ENCODE measurements at places on chromosomes 5 and 9.

DNA sequence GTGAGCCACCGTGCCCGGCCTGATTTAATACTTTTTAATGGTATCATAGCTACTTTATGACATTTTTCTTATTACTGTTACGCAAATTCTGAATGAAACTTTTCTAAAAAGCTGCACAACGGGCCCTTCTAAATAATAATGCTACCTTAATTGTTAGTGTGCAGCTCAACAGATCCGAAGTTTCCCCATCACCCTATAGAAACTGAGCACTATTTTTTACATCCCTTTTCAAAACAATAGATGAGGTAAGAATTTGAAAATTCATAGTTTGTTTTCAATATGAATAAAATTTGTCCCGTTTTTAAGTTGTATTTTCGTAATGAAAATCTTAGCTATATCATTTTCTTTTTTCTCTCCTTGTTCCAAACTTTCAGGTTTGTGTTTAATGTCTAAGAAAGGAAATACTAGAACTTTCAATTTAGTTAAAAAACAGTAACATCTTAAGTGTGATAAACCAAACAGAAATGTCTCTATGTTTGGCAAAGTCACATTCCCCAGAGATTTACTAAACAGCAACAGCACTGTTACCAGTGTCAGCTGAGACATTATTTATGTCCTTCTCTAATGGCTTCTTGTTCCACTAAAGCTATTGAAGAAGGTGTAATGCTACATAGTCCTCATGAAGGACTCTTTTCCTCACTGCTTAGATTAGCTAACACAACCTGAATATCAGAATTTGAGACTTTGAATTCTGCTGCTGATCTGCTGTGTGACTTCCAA, 22.9 kb downstream of the KIF2A start:
- no peak for DNase-seq

DNA sequence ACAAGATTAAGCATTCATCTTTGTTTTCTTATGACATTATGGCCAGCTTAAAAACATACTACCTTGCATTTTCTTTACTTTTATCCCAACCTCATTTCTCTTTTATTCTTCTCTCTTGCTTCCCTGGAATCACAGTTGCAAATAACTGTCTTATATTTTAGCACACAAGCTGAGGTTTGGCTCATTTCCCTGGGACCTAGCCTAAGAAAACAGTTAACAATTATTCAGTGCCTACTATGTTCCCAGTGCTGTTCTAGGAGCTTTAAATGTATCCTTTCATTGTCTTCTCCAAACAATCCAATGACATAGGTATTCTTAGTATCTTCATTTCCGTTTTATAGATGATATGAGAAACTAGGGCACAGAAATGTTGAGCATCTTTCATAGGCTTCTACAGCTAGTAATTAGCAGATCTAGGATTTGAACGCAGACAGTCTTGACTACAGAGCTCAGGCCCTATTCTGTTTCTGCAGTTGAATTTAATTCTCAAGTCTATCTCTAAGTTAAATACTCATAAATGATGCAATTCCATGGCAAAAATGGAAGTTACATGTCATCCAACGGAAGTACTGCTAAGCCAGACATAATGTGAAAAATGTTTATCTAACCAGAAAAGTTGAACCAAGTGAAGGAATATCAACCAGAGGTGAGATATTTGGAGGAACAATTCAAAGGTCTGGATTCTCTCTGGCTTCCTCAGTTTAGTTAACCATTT, 52.3 kb upstream of the MTAP start:
- no peak for DNase-seq

DNA sequence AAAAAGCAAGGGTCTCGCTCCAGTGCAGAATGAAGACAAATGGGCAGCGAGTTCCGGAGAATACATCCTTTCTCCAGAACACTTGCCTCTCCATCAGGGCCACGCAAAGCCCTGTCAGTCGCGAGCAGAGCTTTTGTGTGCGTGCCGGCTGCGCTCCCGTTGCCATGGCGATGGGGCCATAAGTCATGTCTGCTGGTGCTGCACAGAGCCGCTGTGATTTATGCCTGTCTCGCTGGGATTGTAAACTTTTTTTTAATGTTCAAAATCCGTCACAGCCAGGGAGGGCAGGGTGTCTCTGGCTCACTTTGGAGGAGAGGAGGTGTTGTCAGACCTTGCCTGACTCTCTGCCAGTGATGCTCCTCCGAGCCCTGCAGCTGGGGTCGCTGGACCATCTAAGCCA, 272.7 kb downstream of the TRIM32 start:
- DNase-seq: no peak

DNA sequence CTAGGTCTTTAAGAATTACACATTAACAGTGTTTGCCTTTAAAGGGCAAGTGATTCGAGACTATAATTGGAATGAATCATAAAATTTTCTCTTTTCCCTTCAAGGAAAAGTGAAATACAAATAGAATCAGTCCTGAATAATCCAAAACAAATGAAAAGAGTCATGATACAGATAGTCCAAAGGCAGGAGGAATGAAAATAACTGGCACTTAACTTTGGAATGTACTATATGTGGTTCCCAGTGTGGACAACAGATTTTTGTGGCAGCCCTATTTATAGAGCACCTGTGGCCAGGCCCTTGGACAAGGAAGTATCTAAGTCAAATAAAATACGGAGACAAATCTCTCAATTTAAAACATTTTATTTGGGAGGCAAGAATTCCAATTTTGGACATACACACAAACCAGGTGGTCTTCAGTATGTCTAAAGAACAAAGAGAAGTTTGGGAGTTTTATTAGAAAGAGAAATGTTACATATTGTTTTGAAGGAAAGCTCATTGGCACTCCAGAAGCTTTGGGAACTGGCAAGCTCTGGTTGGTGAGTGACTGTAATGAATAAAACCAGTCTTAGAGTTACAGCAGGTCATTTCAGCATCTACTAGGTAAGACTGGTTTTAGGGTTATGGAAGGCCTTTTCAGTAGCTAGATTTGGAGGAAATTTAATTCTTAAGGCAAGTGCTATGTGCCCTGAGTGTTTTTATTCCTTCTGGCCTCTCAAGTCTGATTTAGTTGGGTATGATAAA, 116.0 kb upstream of the PAM start:
- DNase-seq: no peak

- no peak for DNase-seq
Observed at GRCh38 chr5:10513501-10514442, 50.1 kb upstream of the ANKRD33B start.

GRCh38 chr5:148353634-148354033, 18.3 kb downstream of the SPINK9 start:
- DNase-seq: no peak

GRCh38 chr9:70791936-70792335, 329.5 kb downstream of the TRPM3 start:
- no peak for DNase-seq

DNA sequence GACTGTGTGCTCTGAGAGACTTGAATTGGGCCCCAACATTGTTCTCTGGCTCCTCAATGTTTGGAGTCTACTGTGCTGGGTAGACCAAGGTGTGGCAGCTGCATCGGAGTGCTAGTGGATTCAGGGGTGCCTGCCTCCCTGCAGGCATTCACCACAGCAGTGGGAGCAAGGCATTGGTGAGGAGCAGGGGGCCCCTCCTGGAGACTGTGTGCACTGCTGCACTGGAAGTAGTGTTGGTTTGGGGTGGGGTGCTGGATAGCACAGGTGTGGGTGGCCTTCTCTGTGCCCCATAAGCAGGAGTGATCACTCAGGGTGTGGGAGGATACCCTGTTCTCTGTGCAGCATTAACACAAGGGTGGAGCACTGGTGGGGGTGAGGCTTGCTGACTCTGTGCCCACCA, 39.2 kb downstream of the INSL6 start:
- no peak for DNase-seq

DNA sequence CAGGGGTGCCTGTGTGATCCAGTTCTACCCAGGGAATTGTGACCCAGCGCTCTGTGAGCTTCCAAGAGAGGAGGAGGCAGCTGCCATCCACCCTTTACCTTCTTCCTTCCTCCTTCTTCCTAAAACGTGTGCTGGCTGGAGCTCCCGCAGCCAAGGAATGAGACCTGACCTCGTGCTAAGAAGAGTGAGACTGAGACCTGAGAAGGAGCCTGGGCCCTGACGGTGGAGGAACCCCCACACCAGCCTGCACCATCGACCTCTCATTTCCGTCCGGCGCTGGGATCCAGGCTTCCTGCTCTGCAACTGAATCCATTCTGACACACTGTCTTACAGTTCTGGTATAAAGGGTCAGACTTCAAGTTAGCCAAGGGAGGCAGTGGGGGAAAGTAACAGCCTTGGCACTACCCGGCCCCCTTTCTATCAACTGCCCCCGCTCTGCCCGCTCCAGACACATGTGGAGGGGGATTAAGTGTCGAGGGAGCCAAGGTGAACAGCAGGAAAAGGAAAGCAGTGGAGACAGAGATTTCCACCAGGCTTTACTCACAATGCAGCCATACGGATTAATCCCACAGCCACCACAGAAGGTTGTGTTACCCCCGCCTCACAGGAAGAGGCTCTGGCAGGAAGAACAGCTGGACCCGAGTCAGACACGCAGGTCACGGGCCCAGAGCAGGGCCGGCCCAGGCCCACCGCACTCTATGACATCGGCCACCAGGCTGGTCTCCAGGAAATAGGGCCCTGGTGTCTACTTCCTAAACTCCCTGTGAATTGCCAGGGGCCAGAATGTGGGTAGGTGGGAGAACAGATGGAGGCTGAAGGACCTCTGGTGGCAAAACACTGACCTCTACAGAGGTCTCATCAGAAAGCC, 15.8 kb downstream of the MGAT1 start:
- no peak for DNase-seq

DNA sequence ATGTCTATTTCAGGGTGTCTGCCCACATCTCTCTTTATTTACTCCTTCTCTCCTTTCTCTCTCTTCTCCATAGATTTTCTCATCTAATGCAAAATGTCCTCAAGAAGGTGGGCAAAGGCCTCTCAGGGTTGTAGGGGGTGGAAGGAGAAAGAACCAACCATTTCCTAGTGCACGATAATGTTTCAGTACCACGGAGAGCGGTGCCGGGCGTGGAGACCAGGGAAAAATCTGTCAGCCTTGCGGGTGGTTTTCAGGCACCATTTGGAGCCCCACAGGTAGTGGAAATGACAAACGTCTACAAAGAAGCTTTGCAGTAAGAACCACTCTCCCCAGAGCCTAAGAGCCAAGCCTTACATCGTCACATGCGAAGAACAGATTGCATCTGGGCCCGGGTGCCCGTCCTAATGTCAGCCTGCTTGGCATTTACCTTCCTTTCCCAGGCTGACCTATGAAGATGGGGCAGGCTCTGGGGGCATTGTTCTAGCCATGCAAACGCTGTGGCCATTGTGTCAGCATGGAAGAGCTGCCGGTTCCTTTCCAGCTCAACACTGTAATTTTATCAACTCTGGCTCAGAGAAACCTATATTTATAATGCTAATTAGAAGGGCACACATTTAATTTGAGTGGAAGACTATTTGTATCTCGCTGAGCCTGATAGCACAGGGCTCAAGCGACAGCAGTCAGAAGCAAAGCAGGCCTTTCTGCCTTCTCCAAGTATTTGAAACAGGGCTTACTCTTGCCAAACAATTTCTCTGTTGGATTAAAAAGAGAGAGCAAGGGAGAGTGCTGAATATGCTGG, 430.1 kb upstream of the WWC1 start:
- no peak for DNase-seq

DNA sequence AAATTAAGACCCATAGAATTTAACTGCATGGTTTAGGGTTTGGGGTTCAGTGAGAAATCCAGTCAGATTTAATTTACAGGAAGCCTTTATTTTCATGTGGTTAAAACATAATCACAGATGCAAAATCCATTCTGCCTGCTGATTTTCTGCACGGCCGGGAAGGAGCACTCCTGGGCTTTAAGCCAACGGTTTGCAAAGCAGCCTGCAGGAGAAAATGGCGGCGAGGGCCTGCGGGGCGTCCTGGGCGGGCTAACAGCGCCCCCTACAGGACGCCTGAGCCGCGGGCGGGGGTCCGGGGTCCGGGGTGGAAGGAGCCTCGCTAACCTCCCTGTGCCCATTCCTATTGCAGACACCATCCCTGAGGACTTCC, 47.6 kb downstream of the THBS4 start:
- DNase-seq: peak; percentile 46

DNA sequence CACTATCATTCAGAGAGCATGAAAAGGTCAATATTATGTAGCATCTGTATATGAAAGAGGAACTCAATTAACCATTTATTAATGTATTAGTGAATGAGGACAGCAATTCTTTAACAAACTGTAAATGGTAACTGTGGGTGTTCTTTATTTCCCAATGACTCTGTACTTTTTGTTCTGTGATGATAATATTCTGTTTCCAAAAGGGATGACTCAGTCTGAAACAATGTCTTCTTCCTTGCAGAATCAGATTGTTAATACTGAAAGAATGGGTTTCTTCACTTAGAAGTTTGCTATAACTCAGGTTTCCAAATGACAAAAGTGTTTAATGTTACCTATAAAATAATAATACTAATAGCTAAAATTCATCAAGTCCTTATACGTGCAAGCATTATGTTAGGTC, 1518.7 kb upstream of the WWC1 start:
- no peak for DNase-seq

- DNase-seq: no peak
Observed at GRCh38 chr9:136326061-136326760, 1.1 kb upstream of the GPSM1 start.

GRCh38 chr9:76887003-76887821, 18.7 kb downstream of the PRUNE2 start:
- no peak for DNase-seq

GRCh38 chr9:94135222-94135621, 51.0 kb downstream of the PTPDC1 start:
- peak; percentile 80 for DNase-seq

- no peak for DNase-seq
Observed at GRCh38 chr5:160641405-160641804, 210.6 kb downstream of the ATP10B start.

DNA sequence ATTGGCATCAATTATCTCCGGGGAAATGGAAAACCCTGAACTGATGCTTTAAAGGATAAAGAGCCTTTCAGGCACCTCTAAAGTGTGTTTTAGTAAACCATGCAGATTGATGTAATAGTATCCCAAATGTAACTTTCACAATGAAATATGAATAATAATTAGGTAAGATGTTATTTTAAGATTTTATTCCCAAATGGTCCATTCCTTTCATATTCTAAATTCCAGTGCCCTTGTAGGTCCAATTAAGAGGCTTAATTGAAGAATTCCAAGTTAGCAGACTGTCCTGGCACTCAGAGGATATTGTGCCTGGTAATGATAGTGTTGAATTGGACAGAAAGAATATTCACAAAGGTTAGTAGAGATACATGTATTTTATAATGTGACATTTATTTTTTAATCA, 352.5 kb upstream of the NUDT12 start:
- no peak for DNase-seq

Data from LNCaP clone FGC (cell line).